ENCODE measurements at places on chromosomes 5 and 9.

DNA sequence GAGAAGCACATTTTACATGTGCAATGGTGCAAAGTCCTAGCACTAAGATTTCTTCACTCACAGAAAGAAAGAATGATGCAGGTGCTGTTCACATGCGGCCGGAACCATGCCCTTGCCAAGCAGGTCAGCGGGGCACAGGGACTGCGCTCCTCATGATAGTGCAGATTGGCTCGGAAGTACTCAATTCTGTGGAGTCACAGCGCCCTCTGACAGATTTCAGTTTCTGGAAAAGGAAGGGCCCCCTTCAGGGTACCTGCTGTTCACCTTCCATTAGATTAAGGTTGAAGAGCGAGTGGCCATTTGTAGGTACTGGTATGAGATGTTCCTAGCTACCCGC is 75.7 kb downstream of the TMC1 start:
- no peak for DNase-seq

DNA sequence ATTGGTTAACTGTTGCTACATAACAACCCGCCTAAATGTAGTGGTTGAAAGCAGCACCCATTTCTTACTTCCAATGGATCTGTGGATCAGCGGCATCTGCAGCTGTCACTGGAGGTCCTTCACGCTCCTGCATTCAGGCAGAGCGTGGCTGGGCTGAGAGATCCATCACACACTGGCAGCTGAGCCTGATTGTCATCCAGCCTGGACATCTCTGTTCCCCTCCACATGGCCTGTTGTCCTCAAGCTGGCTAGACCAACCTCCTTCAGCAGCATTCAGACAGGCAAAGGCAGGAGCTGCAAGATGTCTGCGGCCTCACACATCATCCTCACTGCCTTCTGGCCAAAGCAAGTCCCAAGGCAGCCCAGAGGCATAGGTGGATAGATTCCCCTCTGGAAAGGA is 36.9 kb downstream of the DYNC2I2 start:
- no peak for DNase-seq

- no peak for DNase-seq
Measured at GRCh38 chr9:134869554-134870300, 10.9 kb upstream of the FCN2 start.

GRCh38 chr9:12776513-12777055 is 1.8 kb downstream of the LURAP1L start:
- no peak for DNase-seq

DNA sequence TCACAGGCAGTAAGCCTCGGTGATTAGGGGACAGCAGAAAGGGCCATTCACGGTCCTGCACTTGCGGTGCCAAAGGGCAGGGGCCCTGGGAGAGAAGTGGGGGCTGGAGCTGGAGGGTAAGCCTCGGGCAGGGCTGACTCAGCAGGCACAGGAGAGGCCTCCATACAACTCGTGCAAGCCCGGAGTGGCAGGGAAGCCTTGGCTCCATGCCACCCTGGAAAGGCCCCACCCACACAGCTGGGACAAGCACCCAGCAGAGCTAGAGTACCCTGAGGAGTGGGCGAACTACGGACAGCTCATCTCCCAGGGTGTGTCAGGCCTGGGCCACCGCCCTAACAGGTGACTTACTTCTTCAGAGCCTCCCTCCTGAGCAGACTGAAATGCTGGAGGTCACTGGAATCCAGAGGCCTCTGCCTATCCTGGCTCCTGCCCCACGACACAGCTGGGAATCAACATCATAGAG is 5.6 kb upstream of the CAMK2A start:
- no peak for DNase-seq

GRCh38 chr9:78021697-78022096 is 9.9 kb downstream of the GNAQ start:
- DNase-seq: no peak

- no peak for DNase-seq
Measured at GRCh38 chr9:106039151-106039935, 345.0 kb downstream of the TMEM38B start.
